Muscle of arm (tissue), 14 donors: ENCODE measurements at places on chromosomes 13 and 19. TPM values are rescaled to one million over a fixed set of nuclear protein-coding genes. Genes with fewer than 3 reads are reported as not detected.

Gene CYP2A7
- not detected for polyA plus RNA-seq

Gene VPS36
- polyA plus RNA-seq: 65.2 TPM

Gene KLK5
- not detected for polyA plus RNA-seq

Gene PSG11
- polyA plus RNA-seq: 1.2 TPM

Gene IL11
- 0.14 TPM for polyA plus RNA-seq

Gene CGB2
- not detected for polyA plus RNA-seq

Gene RNF225
- not detected for polyA plus RNA-seq

Gene TMC4
- polyA plus RNA-seq: 35.1 TPM

Gene PSG2
- 0.53 TPM for polyA plus RNA-seq

Gene PROSER1
- 33.8 TPM for polyA plus RNA-seq

Gene ODAD3
- 0.16 TPM for polyA plus RNA-seq

Gene STAP2
- polyA plus RNA-seq: 3.7 TPM

Gene ERICH4
- not detected for polyA plus RNA-seq

Gene OR4F17
- not detected for polyA plus RNA-seq

Gene CGB8
- polyA plus RNA-seq: not detected

Gene CDC42EP5
- polyA plus RNA-seq: 31.7 TPM

Gene SIGLEC10
- 0.81 TPM for polyA plus RNA-seq
